ENCODE measurements at places on chromosomes 1 and 21.
A peak's percentile ranks its signal among the peaks of the same experiment; 100 is the strongest.

DNA sequence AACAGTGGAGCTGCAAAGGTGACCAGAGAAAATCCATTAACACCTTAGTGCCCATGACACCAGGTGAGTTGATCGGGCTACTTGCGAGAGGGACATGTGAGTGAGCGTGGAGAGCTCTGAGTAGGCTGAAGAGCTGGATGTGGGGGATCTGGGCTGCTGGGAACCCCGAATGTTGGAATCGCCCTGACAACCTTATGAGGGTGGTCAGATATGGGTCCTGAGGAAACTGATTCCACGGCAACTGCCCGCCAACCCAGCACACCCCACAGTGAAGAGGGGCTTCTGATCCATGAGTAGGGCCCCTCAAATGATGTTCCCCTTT lies 705 bp upstream of the QSOX1 start:
- DNase-seq = no peak

DNA sequence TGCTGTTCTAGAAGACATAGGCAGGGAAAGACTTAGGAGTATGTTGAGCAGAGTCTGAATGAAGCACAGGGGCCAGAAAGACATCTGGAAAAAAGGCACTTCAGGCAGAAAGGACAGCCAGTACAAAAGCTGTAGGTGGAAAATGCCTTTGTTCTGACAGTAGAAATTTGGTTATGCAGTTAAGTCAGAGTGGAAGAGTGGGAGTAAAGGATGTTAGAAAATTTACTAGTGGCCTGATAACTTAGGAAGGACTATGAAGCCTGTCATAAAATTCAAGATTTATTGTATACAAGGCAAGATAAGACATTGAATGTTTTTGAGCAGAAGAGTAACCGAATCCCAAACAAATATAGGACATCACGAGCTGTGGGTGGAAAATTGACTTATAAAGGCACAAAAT lies 987.9 kb downstream of the PLA2G4A start:
- no peak for DNase-seq

GRCh38 chr1:226121587-226122400 lies 59.3 kb downstream of the H3-3A start:
- DNase-seq = no peak

- DNase-seq = peak; percentile 62
These were observed 28.4 kb upstream of the AHCTF1 start for GRCh38 chr1:246959944-246960693.

- no peak for DNase-seq
These were observed 77.8 kb upstream of the C1orf105 start for GRCh38 chr1:172342584-172343239.

- no peak for DNase-seq
These were observed 151.6 kb downstream of the NPHP4 start for GRCh38 chr1:5840551-5841001.

DNA sequence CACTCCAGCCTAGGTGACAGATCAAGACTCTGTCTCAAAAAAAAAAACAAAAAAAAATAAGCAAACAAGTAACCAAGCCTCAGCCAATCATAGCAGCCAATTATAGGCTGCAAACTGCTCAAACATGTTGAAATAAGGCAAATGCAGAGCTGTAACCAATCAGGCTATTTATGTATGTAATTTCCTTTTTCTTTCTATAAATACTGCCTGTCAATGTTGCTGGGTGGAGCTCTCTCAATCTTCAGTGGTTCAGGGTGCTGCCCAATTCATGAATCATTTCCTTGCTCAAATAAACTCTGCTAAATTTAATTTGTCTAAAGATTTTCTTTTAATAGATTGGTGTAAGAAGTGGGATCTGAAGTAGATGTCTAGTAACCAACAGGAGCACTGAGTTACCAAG lies 11.6 kb upstream of the CD1D start:
- no peak for DNase-seq

DNA sequence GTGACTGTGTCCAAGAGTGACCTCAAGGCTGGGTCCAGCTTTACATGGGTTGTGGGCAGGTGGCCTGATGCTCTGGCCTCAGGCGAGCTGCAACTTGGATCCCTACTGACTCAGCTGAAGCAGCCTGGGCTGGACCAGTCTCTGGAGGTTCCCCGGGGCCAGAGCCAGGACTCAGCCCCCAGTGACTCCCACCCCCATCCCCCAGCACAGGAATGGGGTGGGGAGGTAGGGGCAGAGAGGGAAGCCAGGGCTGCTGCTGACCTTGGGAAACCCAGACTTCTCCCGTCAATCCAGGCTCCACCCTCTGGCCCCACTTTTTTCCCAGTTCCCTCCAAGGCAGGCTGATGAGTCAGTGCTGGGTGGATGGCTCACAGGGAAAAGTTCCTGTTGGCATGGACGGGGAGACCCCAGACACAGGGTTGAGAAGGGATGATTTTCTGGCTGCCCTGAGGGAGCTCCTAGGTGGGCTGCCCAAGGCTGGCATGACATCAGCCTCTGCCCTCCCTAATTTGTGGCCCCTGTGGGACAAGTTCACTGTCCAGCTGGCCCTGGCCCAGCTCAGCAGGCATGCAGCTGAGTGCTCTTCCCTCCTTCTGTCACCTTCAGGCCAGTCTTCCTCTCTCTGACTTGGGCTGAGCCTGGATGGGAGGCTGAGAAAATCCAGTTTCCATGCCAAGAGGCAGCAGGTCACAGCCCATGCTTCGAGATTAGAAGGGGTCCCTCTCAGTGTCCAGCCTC lies 2.2 kb downstream of the ZC3H12A start:
- DNase-seq = peak; percentile 79

GRCh38 chr1:61953076-61953789 lies 211.0 kb downstream of the PATJ start:
- DNase-seq = peak; percentile 44

DNA sequence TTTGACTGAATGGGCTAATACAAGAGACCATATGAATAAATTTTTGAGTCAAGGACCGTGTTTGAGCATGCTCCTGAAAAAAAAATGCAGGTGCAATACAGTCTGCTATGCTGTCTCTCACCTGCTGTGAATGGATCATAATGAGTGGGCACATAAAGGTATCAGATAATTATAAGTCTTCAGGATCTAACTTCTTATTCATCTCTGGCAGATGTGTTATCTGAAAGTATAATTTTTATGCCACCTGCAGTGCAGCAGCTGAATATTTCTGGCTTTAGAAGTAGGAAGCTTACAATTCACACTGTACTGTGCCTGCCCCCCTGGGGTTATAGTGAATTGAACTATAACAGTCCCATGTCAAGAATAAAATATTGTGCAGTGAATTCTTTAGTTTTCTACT lies 333.3 kb downstream of the MRPL39 start:
- DNase-seq = no peak

DNA sequence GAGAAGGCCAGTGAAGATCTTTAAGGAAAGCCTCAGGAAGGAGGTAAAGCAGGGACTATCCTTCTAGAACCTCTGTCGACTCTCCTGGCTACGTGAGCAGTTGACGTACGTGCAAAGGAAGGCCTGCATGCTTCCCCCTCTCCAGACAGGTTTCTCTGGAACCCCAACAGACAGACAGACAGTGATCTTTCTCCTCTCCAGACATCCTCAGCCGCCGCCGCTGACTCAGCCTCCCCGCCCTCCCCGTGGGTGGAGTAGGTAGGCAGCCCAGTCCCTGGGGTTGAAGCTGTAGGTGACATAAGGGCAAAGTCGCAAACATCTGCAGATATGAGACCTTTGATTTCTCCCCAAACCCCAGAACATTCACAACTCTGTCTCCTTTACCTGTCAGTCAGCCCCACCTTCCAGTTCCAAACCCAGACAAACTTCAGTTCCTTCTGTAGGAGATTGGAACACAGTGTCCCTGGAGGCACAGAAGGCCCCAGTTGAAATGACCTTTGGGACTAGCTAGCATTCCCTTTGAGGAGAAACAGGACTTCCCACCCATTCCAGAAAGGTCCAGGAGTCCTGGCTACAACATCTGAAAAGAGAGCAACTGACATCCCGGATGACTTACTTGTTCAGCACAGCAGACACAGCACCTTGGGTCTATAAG lies 146.0 kb upstream of the JUN start:
- no peak for DNase-seq

GRCh38 chr1:150017206-150017750 lies 6.8 kb upstream of the OTUD7B start:
- DNase-seq = no peak

DNA sequence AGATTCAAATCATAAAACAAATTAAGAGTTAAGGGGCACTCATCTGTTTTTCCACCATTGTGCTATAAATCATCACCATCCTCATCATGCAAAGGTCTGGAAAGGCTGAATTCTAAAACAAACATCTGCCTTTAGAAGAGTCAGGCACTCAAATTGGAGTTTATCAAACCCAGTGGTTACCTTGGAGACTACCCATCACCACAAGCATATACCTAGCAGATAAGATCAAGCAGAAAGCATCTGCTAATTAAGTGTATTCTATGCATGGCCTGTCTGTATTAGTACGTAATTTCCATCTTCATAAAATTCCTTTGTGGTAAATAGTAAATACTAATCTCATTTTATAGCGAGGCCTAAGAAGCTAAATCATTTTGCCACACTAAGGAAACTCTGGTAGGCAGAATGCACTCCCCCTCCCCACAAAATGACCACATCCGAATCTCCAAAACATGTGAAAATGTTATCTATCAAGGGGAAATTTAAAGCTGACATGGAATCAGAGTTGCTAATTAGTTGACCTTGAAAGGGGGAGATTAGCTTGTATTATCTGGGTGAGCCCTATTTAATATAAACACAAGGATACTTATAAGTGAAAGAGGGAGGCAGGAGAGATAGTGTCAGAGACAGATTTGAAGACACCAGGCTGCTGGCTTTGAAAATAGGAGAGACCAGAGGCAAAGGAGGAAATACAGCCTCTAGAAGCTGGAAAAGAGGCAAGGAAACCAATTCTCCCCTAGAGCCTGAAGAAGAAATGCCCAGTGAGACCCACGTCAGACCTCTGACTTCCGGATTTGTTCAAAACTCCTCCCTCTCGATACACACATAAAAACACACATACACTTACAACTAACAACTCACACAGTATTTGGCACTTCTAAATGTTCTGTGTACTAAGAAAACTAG lies 23.2 kb downstream of the ARID4B start:
- DNase-seq = no peak

DNA sequence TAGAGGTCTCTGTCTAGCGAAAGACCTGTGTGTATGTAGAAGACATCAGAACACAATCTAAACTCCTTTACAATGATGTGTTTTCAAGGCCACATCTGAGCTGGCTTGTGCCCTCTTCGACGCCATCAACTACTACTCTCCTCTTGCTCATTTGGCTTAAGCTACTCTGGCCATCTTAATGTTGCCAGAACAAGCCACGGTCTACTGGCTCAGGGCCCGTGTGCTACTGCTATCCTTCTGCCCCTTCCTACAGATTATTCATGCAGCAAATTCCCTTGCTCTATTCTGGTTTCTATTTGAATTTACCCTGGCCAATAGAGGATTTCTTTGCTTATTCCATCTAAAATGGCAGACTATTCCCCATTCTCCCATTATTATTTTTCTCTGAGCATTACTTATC lies 121.7 kb downstream of the ZZZ3 start:
- no peak for DNase-seq

DNA sequence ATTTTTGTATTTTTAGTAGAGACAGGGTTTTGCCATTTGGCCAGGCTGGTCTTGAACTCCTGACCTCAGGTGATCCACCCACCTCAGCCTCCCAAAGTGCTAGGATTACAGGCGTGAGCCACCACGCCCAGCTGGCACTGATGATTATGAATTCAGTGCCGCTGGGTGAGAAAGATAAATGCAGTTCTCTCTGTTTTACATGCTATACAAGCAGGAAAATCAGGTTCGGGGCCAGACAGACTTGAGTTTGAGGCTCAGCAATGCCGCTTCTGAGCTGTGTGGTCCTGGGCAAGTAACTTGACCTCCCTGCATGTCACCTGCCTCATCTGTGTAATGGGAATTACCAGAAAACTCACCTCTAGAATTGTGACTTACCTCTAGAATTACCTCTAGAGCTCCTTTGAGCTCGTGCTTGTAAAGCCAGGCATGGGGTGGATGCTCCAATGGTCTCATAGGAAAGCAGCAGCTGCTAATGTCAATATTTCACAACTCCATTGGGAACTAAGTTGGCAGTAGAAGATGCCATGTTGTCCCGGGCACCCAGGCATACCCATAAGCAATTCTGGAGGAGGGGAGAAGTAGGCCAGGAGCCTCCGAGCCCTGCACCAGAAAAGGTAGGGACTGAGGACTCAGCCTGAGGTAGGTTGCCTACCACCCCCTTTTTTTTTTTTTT lies 119.8 kb upstream of the SLC25A33 start:
- no peak for DNase-seq

DNA sequence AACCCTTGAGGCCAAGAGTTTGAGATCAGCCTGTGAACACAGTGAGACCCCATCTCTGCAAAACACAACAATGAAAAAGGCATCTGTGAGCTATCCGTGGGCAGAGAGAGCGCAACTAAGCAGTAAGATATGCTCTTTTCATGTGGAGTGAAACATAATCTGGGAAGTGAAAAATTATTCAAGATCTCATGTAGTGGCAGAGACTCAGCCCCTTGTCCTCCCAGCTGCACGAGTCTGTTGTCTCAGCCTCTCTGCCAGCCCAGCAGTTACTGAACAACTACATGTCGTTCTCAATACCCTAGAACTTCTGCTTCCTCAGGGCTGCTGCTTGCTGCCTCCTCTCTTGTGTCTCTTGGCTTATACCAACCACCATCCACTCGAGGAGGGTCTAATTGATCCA lies 61.3 kb upstream of the WDR26 start:
- DNase-seq = no peak

GRCh38 chr1:112905395-112906149 lies 50.4 kb downstream of the SLC16A1 start:
- DNase-seq = no peak

- no peak for DNase-seq
These were observed 4.2 kb upstream of the CHD1L start for GRCh38 chr1:147238053-147238902.

DNA sequence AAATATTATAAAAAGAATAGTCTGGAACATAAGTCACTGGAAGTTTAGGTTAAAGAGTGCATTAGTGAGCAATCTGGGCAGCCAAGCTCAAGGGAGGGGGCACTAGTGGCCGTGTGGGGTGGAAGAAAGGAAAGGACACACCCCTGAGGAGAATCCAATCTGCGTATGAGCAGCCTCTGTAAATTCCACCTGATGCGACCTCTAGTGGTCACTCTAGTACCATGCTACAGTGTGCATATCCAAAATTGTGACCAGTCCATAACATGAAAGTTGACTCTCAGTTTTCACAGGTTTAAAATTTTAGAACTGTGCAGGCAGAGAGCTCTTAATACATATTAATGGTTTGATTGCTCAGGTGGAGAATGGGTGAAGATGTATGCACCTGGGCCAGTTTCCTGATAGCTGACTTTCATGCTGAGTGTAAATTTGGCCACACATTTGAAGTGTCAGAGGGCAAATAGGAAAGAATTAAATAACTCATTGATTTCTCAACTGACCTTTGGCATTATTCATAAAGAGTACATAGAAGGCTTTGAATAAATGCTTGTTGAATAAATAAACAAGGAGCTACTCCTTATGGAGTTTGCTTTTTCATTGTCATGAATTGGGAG lies 105.9 kb upstream of the C21orf91 start:
- peak; percentile 22 for DNase-seq
